ENCODE measurements at places on chromosomes 4 and X. TPM values are rescaled to one million over a fixed set of nuclear protein-coding genes. Genes with fewer than 3 reads are reported as not detected.

KCND1 gene
- total RNA-seq = 5.7 TPM

DNA sequence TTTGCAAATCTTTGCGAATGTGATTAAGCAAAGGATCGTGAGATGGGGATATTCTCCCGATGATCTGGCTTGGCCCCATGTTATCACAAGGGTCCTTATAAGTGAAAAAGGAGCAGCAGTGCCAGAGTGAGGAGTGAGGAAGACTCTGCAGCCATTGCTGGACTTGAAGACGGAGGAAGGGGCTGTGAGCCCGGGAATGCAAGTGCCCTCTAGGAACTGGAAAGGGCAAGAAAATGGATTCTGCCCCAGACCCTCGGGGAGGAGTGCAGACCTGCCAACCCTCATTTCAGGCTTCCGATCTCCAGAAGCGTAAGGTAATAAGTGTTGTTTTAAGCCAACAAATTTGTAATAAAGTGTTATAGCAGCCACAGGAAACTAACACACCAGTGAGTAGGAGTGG is 76.3 kb downstream of the EVC start:
- DNase-seq = peak; percentile 10

DNA sequence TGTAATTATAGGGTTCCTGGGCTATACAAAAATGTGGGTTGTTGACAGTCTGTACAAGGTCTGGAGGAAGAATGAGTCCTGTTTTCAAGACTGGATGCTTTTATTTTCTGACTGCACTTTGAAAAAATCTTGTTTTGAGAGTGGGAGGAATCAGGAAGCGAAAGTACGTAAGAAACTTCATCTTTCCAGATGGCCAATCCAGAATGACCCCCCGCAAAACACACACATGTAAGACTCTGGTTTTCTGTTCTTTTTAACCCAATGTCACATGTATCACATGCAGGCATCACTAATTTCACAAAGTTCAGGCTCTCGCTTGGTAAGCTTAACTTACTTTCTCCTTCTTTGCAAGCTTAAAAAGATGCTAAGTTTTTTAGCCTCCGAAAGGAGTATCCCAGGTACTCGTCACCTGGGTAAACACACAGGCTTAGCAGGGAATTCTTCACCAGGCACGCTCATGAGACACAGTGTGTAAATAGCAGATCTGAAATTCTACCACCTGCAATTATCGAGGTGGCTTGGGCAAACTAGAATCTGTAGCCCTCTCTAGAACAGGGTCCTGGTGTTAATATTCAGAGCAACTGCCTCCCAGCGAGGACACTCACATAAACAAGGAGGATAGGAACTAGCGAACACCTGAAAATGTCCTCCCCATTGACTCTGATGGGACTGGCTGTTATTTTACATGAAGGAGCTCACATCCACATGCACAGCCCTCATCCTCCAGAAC is 90.7 kb downstream of the NSUN7 start:
- DNase-seq = no peak

DNA sequence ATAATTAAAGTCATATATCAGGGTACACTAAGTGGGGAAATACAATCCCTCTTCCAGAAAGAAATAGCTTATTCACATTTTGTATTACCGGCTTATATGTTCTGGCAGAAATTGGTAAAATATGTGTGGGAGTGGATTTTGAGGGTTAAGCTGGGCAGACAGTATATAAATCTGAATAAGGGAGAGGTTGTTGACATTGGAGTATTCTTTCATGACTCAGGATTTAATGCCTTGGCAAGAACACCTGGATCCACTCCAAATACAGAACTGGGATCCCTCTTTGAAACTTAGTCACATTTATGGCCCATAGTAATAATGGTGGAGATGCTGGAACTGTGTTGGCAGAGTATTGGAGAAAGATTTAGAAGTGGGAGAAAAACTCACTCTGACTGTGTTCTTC is 54.3 kb upstream of the TET2 start:
- no peak for DNase-seq

GRCh38 chr4:7059662-7060061 is 8.2 kb downstream of the GRPEL1 start:
- DNase-seq = no peak

UNC5C gene
- not detected for total RNA-seq

GRCh38 chr4:125303821-125304220 is 10.9 kb upstream of the FAT4 start:
- DNase-seq = no peak

CXCL10 gene
- total RNA-seq = not detected

DNA sequence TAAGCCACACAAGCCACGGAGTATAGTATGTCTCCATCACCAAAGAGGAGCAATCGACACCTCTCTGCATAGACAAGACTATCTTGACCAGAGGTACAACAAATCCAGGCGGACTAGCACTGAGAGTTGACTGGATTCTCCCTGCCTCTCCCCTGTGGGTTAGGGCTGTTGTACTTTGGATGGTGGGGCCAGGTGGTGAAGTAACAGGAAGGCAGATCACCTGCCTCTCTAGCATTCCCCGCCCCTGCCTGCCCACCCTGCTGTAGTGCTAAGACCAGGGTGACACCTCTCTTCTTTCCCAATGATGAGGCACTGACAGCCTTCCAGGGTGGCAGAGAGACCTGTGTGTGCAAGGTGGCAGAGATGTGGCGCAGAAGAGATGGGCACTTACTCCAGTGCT is 47.5 kb upstream of the TRIM2 start:
- no peak for DNase-seq

SETD7 gene
- 1.7 TPM for total RNA-seq

- DNase-seq = no peak
Measured at GRCh38 chr4:94302191-94302590, 40.4 kb downstream of the HPGDS start.

GRCh38 chrX:129976441-129976840 is 6.0 kb upstream of the BCORL1 start:
- DNase-seq = no peak

- DNase-seq = no peak
Measured at GRCh38 chr4:15182600-15183220, 180.4 kb downstream of the CPEB2 start.

- DNase-seq = no peak
Measured at GRCh38 chr4:39855909-39856512, 121.7 kb downstream of the PDS5A start.

GRCh38 chr4:184263910-184264732 is 46.4 kb upstream of the ENPP6 start:
- peak; percentile 87 for DNase-seq

GRCh38 chrX:119211649-119212014 is 24.5 kb upstream of the PGRMC1 start:
- DNase-seq = no peak

GRCh38 chr4:37455301-37456131 is 211.0 kb downstream of the NWD2 start:
- no peak for DNase-seq

CXCL9 gene
- not detected for total RNA-seq

Data from H9 (cell line).